ENCODE measurements at places on chromosomes 5 and 9. TPM values are rescaled to one million over a fixed set of nuclear protein-coding genes. Genes with fewer than 3 reads are reported as not detected.

DNA sequence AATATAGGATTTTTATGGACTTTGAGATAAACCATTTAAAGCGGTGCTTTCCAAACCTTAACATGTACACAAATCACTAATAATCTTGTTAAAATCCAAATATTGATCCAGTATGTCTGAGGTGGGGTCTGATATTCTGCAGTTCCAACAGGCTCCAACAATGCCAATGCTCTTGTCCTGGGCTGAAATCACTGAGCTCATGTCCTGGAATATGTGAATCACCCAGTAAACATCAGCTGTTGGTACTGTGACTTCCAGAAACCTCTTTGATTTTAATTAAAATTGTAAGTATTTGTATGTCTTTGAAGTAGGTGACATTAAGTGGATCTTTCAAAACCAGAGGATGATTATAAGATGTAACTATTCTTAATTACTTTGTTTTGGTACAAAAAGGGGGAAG is 52.8 kb upstream of the CAST start:
- DNase-seq = no peak

GRCh38 chr9:131672451-131672850 is 67.4 kb downstream of the RAPGEF1 start:
- no peak for DNase-seq

DNA sequence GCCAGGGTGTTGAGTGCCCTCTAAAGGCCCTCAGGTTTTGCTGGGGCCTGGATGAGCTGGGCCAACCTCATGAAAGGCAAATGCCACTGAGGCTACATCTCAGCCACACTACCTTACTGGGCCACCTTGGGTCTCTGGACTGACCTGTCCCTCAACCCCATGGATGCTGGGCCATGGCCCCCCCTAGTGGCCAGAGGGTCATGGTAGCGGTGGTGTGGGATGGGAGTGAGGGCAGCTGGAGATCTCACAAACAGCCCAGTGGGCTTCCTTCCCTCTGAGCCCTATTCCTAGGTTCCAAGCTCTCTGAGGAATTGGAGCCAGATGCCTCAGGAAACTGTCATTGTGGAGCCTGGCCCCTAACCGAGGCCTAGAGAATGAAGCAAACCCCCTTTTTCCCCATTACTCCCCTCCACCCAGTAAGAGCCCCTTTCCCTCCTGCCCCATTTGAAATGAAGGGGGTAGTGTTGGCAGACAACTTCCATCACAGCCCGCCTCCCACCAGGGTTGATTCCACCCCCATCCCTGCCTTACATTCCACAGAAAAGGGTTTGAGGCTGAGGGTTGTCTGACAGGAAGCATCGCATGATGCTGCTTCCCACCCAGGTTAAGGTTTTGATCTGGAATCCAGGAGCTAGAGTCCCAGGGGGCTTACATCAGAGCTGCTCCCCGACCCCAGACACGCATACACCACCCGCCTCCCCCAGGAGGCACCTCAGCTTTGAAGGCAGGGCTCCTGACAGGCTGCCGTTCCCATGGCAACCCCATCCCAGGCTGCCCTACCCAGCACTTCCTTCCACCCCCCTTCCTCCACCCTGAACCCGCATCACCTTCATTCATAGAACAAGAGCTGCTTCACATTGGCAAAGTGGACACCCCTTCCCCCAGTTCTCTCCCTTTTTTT is 63.9 kb downstream of the PCDH1 start:
- DNase-seq = peak; percentile 51

GRCh38 chr5:38835887-38836286 is 9.9 kb upstream of the OSMR start:
- DNase-seq = no peak

The IFNA21 gene
- not detected for total RNA-seq

GRCh38 chr5:135662061-135662481 is 83.3 kb upstream of the CXCL14 start:
- no peak for DNase-seq

The ADAMTS13 gene
- 0.40 TPM for total RNA-seq

DNA sequence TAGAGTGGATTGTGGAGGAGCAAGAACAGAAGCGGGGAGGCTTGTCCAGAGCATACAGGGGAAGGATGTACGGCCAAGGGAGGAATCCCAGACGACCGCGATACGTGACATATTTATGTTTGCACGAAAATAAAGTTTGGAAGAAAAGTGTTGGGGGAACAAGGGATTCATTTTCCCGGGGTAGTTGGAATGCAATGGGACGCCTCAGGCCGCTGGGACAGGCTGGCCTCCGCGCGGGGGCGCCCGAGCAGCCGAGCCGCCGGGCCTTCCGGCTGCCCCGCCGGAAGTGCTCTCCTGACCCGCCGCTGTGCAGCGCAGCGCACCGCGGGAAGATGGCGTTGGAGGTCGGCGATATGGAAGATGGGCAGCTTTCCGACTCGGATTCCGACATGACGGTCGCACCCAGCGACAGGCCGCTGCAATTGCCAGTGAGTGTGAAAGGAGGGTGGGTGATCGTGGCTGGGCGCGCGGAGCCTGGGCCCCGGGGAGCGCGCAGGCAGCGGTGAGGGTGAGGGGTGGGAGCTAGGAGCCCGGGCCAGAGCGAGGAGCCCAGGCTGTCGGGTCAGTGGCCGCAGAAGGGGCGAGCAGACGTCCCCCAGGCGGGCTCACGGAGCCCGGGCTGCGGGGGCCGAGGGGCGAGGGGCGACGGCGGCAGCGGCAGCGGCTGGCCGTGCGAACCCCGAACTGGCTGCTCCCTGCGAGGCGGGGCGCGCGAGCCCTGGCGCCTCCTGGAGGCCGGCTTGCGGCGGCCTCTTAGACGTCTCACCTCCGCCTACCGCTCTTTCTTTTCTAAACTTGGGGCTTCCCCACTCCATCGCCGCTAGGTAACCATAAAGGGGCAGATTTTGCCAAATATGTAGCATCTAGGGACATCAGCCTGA is at the start of gene PHAX:
TSS of gene PHAX (plus strand) at position 317 of the 881 bp plus-strand sequence. CDS start at position 333, 16 bp downstream.
- peak; percentile 73 for DNase-seq

DNA sequence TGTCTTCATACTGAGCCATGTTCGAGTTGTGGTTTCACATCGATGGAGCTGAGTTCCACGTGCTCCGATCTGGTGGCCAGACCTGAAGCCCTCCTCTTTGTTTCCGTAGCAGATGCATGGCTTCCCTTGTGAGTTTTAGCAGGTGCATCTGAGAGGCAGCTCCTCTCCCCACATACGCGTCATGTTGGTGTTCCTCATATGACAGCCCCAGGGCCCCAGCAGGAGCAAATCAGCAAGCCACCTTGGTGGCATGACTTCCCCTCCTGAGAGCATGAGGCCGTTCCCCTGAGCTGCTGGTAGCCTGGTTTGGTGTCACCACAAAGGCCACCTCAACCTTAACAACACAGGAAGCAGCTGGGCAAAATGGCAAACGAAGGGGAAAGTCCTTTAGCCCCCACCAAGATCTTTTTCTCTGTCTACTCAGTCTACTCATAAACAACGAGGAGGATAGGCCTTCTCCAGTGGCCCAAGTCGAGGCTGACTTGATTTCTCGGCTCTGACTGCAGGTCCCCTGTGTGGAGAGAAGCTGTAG is 5.9 kb downstream of the CYFIP2 start:
- DNase-seq = no peak

The CTNND2 gene
- total RNA-seq = 10.6 TPM

The PAM gene
- 80.8 TPM for total RNA-seq

GRCh38 chr9:86521977-86522376 is 167.8 kb upstream of the TUT7 start:
- DNase-seq = no peak

DNA sequence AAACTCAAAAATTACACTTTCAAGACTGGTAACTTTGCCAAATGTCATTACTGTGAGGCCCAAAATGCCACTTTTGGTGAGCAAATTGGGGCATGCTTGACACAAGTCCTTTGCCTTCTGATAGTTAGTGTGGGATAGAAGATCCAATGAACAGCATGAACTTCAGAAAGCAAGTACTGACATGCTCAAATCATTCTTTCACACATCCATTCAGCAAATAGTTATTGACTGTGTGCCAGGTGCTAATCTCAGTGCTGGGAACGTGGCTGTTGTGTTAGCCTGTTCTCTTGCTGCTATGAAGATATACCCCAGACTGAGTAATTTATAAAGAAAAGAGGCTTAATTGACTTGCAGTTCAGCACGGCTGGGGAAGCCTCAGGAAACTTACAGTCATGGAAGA is 247.0 kb downstream of the CHSY3 start:
- no peak for DNase-seq

The PTTG1 gene
- total RNA-seq = 341 TPM

The FAM221B gene
- total RNA-seq = not detected

DNA sequence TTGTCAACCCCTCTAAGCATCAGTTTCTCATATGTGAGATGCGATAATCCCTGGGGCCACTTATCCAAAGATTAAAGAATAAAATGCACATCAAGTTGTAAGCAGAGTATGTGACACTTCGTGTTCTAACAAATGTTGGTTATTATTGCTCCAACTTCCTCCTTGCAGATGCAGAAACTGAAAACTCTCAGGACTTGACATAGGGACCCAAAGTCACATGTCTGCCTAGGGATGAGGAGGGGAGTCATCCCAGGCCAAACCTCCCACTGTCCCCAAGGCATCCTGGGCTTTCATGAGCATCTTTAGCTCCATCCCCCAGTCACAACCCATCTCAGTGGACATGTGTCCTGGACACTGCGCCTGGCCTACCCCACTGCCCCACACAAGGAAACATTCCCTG is 27.5 kb upstream of the SYK start:
- no peak for DNase-seq

DNA sequence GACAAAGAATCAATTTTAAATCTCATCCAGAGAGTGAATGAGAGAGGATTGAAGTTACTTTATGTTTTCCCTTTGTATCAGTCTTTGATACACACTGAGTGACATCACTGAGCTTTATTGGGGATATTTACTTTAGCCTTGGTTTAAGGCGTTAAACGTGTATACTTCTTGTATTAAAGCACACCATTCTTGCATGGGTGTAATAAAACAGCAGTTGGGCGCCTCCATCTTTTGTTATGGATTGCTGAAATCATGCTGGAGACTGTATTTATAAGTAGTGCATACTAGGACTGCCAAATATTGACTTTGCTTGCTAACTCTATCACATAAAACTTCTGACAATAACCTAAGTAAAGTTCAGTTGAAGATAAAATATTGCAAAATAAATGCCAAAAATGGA is 1755.8 kb upstream of the WWC1 start:
- no peak for DNase-seq

GRCh38 chr9:110066929-110067716 is 140.8 kb downstream of the C9orf152 start:
- no peak for DNase-seq

The SPACA9 gene
- 7.9 TPM for total RNA-seq

DNA sequence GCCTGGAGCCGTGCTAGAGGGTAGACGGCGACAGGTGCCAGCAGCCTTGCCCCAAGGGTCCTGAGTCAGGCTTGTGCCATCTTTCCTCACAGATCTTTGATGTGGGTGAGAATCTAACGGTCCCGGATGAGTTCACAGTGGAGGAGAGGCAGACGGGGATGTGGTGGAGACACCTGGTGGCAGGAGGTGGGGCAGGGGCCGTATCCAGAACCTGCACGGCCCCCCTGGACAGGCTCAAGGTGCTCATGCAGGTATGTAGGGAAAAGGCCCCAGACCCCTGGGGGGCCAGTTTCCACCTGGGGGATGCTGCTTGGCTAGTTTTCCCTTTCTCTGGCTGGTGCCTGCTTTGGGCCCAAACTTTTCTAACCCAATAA is 24.0 kb downstream of the PTGES2 start:
- DNase-seq = no peak

The PTGR1 gene
- total RNA-seq = 328 TPM

The IL4 gene
- not detected for total RNA-seq

GRCh38 chr9:116345817-116346216 is 192.2 kb downstream of the PAPPA start:
- no peak for DNase-seq

DNA sequence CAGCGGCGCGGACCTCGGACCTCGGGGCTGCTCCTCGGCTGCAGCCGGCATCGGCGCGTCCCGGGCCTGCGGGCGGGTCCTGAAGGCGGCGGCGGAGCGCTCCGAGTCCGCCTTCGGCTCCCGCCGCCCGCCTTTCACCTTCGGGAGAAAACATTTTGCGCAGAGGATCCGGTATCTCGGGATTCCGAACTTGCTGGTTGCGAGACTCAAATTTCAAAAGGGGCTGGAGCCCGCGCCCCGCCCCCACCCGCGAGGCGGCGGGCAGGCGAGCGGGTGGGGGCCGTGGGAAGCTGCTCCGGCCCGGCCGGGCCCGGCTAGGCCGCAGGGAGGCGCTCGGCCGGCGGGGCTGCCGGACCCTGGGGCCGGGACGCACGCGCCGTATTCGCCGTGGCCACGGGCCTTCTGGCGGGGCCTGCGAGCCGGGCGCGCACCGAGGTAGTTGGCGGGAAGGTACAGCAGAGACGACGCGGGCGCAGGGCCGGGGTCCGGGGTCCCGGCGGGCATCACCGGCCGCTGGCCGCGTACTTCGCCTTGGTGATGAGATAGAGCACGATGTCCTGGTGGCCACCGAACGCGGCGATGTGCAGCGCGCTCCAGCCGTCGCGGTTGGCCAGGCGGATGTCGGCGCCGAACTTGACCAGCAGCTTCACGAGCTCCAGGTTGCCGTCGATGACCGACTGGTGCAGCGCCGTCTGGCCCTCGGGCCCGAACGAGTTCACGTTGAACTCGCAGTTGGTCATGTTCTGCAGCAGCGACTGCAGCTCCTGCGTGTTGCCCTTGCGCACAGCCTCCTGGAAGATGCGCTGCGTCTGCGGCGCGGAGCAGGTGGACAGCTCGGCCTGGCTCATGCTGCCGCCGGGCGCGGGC is 757 bp downstream of the NRARP start:
- DNase-seq = peak; percentile 48

DNA sequence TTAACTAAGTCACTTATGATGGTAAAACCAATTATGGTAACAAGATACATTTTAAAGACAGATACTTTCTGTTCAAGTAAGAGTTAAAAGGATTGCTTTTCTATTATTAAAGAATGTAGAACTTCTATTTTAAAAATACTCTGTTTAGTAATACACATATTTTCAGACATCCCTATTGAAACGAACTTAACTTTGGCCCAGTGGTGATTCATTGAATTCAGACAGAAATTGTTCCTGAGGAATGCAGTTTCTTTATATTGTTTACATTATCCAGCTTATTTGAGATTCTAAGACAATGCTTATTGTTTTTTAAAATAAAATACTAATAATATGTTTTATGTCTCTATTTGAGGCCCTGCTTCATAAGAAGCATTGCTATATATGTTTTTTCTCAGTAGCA is 816.4 kb downstream of the SEMA5A start:
- DNase-seq = no peak

- DNase-seq = peak; percentile 73
Measured at GRCh38 chr9:71285191-71285656, 163.8 kb upstream of the TRPM3 start.

GRCh38 chr5:146306838-146307237 is 31.8 kb upstream of the POU4F3 start:
- no peak for DNase-seq

DNA sequence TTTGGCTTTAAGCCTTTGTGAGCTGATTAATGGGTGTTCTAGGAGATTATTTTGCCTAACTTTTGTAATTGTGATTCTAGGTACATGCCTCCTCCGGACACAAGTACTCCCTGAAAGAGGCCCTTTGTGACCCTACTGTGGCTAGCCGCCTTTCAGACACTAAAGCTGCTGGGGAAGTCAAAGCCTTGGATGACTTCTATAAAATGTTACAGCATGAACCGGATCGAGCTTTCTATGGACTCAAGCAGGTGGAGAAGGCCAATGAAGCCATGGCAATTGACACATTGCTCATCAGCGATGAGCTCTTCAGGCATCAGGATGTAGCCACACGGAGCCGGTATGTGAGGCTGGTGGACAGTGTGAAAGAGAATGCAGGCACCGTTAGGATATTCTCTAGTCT is 13.6 kb downstream of the ITGA1 start:
- DNase-seq = no peak

- DNase-seq = no peak
Measured at GRCh38 chr9:110252509-110253139, 3.7 kb downstream of the TXN start.

Measured in NCI-H460 (cell line).